ENCODE measurements at places on chromosomes 16 and 17.
A peak's percentile ranks its signal among the peaks of the same experiment; 100 is the strongest.

- no peak for DNase-seq
These were observed 932 bp upstream of the NFE2L1 start for GRCh38 chr17:48047113-48047740.

GRCh38 chr17:18319604-18320256 is 4.6 kb downstream of the SMCR8 start:
- no peak for DNase-seq

GRCh38 chr16:73912281-73912680 is 384.3 kb upstream of the PSMD7 start:
- no peak for DNase-seq

DNA sequence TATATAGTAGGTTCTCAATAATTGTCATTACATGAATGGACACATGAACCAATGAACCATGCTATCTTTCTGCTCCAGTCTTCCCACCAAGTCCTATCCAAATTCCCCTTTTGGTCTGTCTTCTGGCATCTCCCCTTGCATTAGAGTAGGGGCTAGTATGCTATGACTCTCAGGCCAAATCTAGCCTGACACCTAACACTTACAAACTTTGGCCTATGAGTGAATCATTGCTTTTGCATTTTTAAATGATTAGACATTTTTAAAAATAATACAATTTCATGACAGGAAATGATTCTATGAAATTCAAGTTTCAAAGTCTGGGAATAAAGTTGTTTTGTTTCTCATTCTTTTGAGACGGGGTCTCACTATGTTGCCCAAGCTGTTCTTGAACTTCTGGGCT is 102.5 kb upstream of the MAF start:
- DNase-seq: no peak

GRCh38 chr17:57518587-57519581 is 226.2 kb downstream of the CCDC182 start:
- DNase-seq: no peak

- DNase-seq: no peak
These were observed 7.3 kb downstream of the ATP2A3 start for GRCh38 chr17:3956983-3957382.

DNA sequence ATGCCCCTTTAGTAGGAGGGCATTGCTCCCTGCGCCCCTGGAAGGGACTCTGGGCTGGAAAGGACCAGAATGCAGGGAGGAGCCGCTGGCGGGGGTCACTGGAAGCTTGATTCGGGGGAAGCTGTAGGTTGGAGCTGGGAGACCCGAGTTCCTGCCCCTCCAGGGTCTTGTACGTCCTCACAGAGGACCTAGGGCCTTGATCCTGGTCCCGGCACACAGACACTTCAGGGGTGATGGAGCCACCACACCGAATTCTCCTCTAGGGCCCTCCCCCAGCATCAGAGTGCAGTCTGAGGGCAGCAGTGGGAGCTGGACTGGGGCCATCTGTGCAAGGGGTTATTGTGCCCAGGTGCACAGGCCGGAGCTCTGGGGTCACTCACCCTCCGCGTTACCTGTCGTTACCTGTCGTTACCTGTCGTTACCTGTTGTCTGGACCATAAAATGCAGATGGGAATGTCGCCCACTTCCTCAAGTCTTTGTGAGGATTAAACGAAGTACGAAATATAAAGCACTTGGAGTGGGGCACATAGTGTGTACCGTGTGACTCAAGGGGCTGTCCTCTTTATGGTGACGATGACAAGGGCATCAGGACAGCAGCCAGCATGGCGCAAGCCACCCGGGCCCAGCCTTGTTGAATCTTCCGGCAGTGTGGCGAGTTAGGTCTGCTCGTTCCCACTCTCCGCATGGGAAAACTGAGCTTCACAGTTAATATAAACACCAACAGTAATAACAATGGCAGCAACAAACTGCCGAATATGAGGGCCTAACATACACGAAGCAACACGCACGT is 48.6 kb downstream of the CMIP start:
- no peak for DNase-seq

GRCh38 chr16:77195411-77195810 is 3.8 kb upstream of the SYCE1L start:
- DNase-seq: no peak

DNA sequence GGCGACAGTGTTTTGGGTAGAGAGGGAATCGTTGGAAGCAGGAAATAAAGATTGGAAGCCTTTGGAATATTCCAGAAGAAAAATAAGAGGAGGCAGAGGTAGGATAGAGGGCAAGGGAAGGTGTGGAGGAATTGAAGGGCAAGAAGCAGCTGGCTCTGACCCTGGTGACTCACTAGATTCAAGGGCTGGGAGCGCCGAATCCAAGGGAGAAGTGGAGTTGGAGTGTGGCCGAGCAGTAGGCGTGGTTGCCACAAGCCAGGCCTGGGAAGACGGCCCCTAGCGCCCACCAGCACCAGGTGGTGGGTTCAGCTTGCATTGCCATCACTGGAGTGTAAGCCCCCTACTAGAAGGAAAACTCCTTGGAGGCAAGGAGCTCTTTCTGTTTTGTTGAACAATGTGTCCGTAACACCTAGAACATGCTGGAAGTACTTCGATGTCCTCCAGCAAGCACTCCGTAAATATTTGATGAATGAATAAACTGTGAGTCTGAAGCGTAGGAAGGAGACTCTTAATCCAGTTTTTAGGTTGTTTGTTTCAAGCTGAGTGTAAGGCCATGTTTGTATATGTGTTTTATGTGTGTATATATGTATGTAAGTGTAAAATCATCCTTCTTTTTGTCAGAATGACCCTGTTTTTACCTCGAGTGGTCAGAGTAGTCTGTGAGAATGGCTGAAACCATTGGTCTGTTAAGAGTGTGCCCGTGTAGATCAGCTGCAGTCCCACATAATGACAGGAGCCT is 139.5 kb downstream of the CMIP start:
- no peak for DNase-seq

- peak; percentile 22 for DNase-seq
These were observed 6.9 kb downstream of the USP6 start for GRCh38 chr17:5122586-5123342.

DNA sequence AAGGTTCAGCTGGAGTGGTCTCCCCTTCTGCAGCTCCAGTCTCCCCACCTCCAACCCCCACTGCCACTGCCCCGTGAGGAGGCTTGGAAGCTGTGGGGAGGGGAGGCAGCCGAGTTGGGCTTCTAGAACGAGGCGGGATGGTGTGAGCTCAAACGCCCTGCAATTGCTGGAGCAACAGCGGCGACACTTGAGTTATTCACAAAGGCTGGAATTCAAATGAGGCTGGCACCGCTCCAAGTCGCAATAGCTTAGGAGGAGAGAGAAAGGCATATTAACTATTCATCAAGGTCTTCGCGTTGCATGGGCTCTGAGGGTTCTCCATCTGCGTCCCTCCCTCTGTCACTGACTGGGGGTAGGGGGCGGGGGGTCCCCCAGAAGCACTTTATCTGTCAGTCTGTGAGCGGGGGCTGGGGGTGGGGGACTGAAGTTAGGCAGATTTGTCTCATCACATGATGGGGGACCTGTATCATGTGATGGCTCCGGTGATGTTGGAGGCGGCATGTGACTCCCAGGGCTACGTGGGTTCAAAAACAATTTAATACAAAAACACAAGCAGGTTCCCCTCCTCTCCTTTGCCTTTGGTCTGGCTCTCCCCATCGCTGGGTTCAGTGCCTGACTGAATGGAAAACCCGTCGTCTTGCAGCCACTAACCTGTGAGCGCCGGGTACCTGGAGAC is 70.5 kb downstream of the RBBP6 start:
- DNase-seq: peak; percentile 41

DNA sequence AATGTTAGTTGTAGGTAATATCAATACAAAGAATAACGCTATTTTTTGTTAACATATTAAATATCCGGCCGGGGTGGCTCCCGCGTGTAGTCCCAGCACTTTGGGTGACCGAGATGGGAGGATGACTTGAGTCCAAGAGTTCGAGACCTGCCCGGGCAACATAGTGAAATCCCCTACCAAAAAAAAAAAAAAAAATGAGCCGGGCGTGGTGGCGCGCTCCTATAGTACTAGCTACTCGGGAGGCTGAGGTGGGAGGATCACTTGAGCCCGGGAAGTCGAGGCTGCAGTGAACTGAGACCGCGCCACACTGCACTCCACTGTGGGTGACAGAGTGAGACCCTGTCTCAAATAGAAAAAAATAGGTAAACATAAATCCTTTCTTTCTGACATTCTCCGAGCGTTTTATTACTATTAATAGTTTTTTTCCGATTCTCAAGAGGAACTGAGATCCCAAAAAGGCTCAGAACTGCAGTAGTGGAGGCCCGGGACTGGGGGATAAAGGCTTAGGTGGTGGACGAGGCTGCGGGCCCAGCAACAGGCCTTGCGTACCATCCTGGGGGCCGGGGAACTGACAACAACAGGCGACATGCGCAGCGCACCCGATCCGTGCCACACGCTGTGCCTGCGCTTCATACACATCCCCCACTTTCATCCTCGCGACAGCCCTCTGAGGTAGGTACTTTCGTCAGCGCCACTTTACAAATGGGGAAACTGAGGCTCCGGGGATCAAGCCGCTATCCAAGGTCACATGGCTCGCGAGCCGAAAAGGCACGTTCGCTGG is 919 bp downstream of the N4BP1 start:
- peak; percentile 66 for DNase-seq

GRCh38 chr16:69150146-69150865 is 17.9 kb downstream of the UTP4 start:
- peak; percentile 50 for DNase-seq

GRCh38 chr16:3785413-3785812 is 68.1 kb upstream of the TRAP1 start:
- DNase-seq: no peak

- DNase-seq: no peak
These were observed 7.8 kb downstream of the CDRT15 start for GRCh38 chr17:14228903-14229302.

GRCh38 chr16:10388988-10389387 is 3.1 kb downstream of the ATF7IP2 start:
- DNase-seq: no peak

DNA sequence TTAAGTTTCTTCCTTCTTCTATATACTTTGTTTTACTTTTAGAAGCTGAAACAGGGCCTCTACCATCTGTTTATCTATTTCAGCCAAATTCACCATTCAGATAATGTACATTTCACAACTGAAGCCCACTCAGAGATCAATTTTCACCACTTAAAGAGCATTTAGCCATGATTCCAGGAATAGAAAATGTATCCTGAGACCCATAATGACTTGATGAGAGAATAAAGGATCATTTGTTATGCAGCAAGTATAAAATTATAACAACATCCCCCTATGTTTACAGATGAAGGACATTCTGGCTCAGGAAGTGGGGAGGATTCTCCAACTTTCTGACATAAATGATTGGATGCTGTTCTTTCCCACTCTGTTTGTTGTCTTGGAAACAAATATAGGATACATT is 962.1 kb upstream of the EEF2KMT start:
- no peak for DNase-seq

- no peak for DNase-seq
These were observed 7.7 kb upstream of the SREBF1 start for GRCh38 chr17:17844500-17844899.

DNA sequence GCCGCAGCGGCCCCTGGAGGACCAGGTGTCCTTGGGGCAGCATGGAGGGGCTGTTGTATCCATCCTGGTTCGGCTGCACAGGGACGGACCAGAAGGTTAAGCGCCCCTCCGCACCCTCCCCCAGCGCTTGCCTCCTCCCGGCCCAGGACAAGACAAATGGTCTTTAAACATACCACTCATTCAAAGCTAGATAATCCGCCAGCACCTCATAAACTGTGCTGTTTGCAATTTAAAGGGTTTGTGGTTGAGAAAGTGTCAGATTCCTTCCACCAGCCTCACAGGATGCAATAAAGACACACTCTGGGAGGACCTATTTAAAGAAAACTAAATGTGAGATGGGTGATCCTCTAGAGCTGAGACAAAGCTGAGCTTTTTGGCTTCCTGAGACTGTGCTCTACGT is 426.2 kb upstream of the EEF2KMT start:
- no peak for DNase-seq

- DNase-seq: no peak
These were observed 50.4 kb downstream of the KATNIP start for GRCh38 chr16:27600381-27600780.

DNA sequence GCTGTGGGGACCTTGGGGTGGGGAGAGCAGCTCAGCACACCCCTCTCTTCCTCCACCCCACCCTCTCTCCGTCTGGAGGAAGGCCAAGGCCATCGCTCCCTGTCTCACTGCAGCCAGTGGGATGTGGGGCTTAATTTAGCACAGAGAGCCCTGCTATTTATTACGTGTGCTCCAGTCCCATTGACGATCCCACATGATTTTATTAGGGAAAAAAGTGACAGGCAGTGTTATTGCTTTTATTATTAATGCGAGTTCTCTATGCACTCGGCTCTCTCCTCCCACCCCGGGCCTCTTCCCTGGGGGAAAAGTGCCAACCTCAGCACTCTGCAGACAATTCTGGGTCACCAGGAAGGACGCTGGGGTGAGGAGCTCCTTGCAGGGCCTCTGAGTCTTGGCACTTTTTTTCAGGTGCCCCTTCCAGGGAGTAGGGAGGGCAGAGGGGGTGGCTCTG is 57.3 kb downstream of the MGAT5B start:
- no peak for DNase-seq

DNA sequence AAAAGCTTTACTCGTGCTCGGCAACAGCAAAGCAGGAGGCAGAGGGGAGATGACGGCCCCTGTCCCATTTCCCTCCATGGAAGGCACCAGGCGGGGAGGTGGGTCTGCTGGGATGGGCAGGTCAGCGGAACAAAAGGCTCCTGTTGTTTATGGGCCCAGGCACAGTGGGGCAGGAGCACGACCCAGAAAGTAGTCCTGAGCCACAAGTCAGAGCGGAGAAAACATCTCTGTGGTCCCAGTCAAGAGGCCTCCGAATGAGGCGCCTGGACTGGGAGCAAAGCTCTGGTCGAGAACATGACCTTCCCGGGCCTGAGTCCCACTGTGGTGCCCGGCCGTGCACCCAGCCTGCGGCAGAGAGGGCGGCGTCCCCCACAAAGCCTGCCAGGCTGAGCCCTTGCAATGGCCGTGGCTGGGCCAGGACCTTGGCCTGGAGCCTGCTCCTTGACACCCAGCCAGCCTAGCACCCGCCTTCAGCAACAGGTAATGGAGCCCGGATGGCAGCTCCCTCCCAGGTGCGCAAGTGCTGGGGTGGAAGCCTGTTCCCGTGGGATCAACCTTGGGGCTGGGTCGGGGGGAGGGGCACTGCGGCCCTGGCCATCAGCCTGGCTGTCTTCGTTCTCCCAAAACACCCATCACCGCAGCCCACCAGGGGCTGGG is 3.6 kb downstream of the RFNG start:
- DNase-seq: no peak

- peak; percentile 49 for DNase-seq
These were observed 35.0 kb downstream of the DEF8 start for GRCh38 chr16:89983536-89983935.
